ENCODE measurements at places on chromosomes 4 and X.

- DNase-seq: no peak
Observed at GRCh38 chrX:135432453-135432852, 10.7 kb downstream of the SMIM10L2A start.

GRCh38 chr4:14309431-14309830, 681.9 kb upstream of the BOD1L1 start:
- DNase-seq: no peak

- no peak for DNase-seq
Observed at GRCh38 chr4:112944006-112944405, 105.4 kb upstream of the ANK2 start.

GRCh38 chrX:122517786-122518185, 666.3 kb upstream of the GRIA3 start:
- DNase-seq: no peak

DNA sequence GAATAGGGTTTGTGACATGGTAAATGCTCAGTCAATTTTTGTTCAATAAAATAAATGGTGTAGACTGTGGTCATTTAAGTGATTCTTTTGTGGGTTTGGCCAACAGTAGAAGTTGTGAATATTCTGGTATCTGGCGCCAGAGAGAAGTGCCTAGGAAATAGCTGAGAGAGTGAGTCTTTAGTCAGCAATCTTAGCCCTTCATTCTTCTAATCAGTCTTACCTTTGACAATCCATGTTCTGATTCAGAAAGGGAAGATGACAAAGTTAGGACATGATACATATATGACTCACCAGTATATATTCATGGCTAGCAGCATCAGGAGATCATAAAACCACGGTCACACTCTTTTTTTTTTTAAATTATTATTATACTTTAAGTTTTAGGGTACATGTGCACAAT, 141.8 kb upstream of the PCDH18 start:
- DNase-seq: no peak
